ENCODE measurements at places on chromosomes 11 and 22. TPM values are rescaled to one million over a fixed set of nuclear protein-coding genes. Genes with fewer than 3 reads are reported as not detected.

PEX26 gene
- 11.9 TPM for total RNA-seq

TRIM51 gene
- total RNA-seq, result not detected

TMA7B gene
- total RNA-seq, result not detected

TMEM25 gene
- 0.45 TPM for total RNA-seq

OR5P2 gene
- total RNA-seq, result not detected

MMP3 gene
- 0.08 TPM for total RNA-seq

OR51B5 gene
- total RNA-seq, result not detected

EFCAB6 gene
- total RNA-seq, result 0.36 TPM

GRAP2 gene
- total RNA-seq, result not detected

SCUBE1 gene
- 0.20 TPM for total RNA-seq

OR52I1 gene
- not detected for total RNA-seq

DCDC1 gene
- 0.71 TPM for total RNA-seq

HPX gene
- total RNA-seq, result 0.44 TPM

PAMR1 gene
- total RNA-seq, result not detected

SLC37A2 gene
- 0.10 TPM for total RNA-seq

SSTR3 gene
- total RNA-seq, result not detected

SEPTIN5 gene
- total RNA-seq, result 7.7 TPM

SCYL1 gene
- total RNA-seq, result 47.1 TPM

DAGLA gene
- 5.9 TPM for total RNA-seq

STK33 gene
- 3.4 TPM for total RNA-seq

SYT7 gene
- 1.2 TPM for total RNA-seq

SLC5A4 gene
- not detected for total RNA-seq

TMEM86A gene
- 0.44 TPM for total RNA-seq

GSTT2B gene
- total RNA-seq, result 0.54 TPM

OR51E2 gene
- not detected for total RNA-seq

ROM1 gene
- 4.4 TPM for total RNA-seq

PDGFB gene
- 4.5 TPM for total RNA-seq

HEPHL1 gene
- not detected for total RNA-seq

MAJIN gene
- not detected for total RNA-seq

NRIP3 gene
- total RNA-seq, result 1.1 TPM

C22orf15 gene
- total RNA-seq, result not detected

C22orf42 gene
- not detected for total RNA-seq

FAU gene
- 908 TPM for total RNA-seq

TRIM66 gene
- total RNA-seq, result 2.8 TPM

LDLRAD3 gene
- 23.6 TPM for total RNA-seq

GRK3 gene
- total RNA-seq, result 3.4 TPM

CHRM4 gene
- 1.0 TPM for total RNA-seq

BIK gene
- 1.5 TPM for total RNA-seq

CD6 gene
- total RNA-seq, result 0.47 TPM

FAM227A gene
- total RNA-seq, result 1.1 TPM

PIWIL4 gene
- 0.44 TPM for total RNA-seq

CHST1 gene
- total RNA-seq, result 1.2 TPM

RTN4RL2 gene
- 106 TPM for total RNA-seq

DDX10 gene
- 58.1 TPM for total RNA-seq

OR10D3 gene
- total RNA-seq, result not detected

C11orf87 gene
- 0.01 TPM for total RNA-seq

MRGPRF gene
- total RNA-seq, result 0.15 TPM

RBMXL2 gene
- total RNA-seq, result not detected

FREY1 gene
- total RNA-seq, result 0.66 TPM

LMO2 gene
- 0.44 TPM for total RNA-seq

LUZP2 gene
- total RNA-seq, result not detected

UBASH3B gene
- 55.6 TPM for total RNA-seq

CHRM1 gene
- 0.11 TPM for total RNA-seq

DRICH1 gene
- not detected for total RNA-seq
